Gastrocnemius medialis (tissue), 4 donors: ENCODE measurements at places on chromosomes 3 and 15.

DNA sequence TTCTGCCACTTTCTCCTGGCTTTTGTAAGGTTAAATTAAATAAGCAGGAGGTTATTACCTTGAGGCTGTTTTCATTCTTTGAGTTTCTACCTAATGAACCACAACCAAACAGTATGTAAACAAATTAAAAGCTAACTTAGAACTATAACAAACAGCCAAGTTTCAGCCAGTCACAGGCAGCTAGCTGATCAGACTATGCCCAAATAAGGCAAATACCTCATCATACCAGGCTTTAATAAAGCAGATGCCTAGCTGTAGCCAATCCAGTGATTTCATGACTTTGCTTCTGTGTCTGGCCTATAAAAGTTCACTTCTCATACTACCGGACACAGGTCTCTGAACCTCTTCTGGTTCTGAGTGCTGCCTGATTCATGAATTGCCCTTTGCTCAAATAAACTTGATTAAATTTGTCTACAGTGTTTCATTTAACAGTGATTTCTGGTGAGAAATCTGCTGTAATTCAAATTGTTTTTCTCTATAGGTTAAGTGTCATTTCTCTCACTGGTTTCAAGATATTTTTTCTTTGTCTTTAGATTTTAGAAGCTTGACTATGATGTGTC, 24.2 kb downstream of the SH3GL3 start:
- DNase-seq, result no peak

- no peak for DNase-seq
These were observed 422.2 kb downstream of the GBE1 start for GRCh38 chr3:81339040-81339845.

- DNase-seq, result no peak
These were observed 22.7 kb downstream of the TRA2B start for GRCh38 chr3:185914911-185915629.

DNA sequence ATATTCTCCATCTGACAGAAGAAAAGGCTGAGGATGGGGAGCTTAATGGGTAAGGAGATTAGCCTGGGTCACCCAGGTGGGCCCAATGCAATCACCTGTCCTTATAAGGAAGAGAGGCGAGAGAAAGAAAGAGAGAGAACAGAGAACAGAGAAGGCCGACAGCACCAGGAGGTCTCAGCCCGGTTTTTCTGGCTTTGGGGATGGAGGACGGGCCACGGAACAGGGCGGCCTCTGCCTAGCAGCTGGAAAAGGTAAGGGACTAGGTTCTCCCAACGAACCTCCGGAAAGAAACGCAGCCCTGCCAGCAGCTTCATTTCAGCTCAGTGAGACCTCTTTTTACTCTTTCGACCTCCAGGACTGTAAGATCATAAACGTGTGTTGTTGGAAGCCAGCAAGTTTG, 196.0 kb upstream of the LYSMD4 start:
- DNase-seq, result no peak

GRCh38 chr15:88981244-88982215, 68.4 kb upstream of the MFGE8 start:
- no peak for DNase-seq

DNA sequence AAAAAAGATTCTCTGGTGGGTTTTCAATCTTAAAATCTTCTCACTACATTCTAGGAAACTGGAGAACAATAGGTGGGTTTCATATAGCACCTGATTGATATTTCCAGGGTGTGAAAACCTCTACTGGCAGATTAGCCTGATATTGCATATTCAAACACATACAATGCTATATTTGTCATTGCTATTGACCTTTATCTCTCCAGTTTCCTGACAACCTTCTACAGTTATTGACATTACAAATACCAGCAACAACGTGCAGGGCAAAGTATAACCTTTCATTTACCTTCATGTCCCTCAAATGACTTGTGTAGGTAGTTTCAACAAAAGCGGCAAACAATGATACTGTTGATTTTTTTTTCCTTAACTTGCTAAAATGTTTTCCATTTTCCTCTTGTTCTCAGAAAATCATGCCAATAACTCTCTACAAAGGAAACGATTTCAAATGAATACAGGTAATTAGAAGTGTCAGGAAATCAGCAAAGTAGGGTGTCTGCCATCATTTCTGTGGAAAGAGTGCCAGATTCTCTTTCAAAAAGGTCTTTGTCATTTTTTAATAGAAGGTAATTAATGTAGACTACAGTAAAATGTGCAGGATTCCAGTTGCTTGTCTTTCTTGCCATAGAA, 72.6 kb upstream of the CDIN1 start:
- no peak for DNase-seq

DNA sequence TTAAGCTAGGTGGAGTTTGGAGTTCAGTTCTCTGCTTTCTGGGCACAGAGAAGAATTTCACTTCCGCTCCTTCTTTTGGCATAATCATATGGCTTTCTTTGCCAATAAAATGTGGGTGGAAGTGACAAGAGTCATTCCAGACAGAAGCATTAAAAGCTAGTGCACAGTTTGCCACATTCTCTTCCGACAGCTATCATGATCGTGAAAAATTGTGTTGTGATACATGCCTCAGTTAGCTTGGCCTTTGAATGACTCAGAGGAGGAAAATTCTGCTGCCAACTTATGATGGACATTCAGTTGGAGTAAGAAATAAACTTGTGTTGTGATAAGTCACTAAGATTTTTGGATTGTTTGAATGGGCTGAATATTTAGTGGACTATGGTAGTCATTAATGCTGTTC, 291.7 kb upstream of the SATB1 start:
- no peak for DNase-seq

DNA sequence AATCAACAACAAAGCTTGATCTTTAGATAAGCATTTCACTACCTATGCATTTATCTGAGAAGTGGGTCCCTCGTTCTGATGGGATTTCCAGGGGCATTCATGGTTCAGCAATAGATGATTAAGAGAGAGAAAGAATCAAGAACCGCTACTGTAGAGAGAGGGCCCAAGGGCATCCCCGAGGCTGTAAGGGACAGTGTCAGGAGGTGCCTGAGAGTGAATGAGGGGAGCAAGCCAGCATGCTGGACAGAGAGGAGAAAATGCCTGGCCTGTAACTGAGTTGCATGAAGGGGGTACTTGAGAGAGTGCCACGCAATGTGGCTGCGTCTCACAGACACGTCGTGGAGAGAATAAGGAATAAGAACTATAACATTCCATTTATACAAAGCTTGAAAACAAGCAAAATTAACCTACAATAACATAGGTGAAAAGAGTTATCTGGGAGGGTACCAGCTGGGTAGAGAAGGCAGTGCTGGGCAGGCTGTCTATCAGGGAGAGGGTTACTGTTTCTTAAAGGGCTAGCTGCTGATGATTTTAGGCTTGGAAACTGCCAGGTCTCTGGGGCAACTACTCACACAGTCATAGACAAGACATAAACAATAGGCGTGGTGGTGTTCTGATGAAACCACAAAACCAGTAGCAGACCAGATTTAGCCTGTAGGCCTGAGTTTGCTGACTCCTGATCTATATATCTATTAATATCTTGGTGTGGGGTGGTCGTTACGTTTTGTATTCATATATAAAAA, 374.6 kb upstream of the CFAP20DC start:
- no peak for DNase-seq

DNA sequence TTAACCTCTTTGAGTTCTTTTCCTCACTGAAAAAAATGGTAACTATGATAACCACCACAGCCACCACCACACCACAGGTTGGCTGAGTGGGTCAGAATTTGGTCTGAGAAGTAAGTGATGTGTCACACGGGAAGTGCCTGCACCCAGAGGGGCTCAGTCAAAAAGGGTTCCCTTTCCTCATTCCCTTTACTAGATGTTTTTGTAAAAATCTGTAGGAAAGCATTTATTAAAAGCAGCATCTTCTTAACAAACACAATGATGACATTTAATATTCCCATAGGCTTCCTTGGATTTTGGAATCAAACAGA, 23.2 kb downstream of the CFAP92 start:
- DNase-seq, result no peak

DNA sequence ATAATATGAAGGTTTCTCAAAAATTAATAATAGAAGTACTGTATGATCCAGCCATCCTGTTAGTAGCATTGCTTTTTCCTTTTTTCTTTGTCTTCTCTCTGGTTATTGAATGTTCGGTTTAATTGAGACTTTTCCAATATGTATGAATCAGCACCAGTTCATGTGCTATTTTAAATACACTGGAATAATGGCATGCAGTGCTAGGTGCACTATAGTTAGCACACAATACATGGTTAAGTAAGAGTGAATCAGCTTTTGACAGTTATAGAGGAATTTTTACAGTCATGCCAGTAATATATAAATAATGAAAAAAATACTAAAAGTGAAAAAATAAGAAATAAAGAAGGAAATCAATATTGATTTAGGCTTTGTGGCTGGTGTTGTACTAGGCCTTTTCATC, 113.8 kb upstream of the STRIT1 start:
- no peak for DNase-seq

GRCh38 chr15:67834581-67835296, 5.1 kb downstream of the RNU6-1 start:
- DNase-seq, result no peak

DNA sequence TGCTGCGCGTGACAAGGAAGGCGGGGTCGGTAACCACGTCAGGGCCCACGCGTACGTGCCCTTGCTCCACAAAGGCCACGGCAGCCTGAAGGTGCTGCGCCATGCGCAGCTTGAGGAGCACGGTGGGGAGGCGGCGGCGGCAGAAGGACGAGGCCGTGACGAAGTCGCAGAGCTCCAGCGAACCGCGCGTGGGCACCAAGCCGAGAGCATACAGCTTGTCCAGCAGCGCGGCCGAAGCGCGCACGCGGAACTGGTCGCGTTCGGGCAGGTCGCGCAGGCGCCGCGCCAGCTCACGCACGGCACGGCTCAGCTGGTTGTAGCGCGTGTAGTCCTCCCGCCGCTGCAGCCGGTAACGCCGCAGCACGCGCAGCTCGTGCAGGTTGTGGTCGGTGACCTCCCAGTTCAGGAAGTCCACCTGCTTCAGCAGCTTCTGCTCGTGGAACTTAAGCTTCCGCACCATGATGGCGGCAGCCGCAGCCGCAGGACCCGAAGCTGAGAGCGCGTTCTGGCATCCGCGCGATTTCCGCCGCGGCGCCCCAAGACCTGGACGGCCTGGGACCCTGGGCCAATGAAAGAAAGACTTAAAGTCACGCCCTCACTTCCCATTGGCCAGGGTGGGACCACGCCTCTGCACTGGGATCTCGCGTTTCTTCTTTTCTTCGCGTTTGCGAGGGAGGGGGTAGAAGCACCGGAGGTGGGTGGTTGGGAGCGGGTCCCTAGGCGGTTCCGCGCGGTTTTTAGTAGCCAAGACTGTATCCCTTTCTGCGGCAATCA, at the start of gene IMP3:
IMP3 (minus strand) TSS at position 516 of the 774 bp plus-strand sequence; CDS start at position 460, 56 bp downstream.
- DNase-seq, result peak; percentile 97

DNA sequence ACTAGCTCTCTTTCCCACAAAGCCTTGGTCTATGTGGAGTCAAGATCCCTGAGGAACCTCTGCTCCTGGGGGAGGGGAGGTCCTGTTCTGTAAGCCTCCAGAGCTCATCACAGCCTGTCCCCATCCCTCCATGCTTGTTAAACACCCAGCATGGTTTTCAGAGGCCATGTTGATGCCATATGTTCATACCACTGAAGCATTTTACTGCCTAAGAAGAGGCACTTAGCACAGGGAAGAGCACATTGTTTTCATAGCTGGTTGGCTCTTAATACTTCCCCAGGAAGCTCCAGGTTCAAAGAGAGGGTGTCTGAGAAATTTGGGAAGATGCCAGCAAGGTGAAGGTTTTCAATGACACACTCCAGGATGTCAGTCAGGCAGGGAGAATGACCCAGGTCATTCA, 25.6 kb downstream of the CPNE4 start:
- DNase-seq, result no peak

GRCh38 chr3:36211652-36211999, 168.7 kb upstream of the STAC start:
- no peak for DNase-seq

- DNase-seq, result no peak
These were observed 72.6 kb upstream of the RORA start for GRCh38 chr15:61301701-61302100.

GRCh38 chr3:52280050-52280461, 1.6 kb upstream of the WDR82 start:
- DNase-seq, result no peak

DNA sequence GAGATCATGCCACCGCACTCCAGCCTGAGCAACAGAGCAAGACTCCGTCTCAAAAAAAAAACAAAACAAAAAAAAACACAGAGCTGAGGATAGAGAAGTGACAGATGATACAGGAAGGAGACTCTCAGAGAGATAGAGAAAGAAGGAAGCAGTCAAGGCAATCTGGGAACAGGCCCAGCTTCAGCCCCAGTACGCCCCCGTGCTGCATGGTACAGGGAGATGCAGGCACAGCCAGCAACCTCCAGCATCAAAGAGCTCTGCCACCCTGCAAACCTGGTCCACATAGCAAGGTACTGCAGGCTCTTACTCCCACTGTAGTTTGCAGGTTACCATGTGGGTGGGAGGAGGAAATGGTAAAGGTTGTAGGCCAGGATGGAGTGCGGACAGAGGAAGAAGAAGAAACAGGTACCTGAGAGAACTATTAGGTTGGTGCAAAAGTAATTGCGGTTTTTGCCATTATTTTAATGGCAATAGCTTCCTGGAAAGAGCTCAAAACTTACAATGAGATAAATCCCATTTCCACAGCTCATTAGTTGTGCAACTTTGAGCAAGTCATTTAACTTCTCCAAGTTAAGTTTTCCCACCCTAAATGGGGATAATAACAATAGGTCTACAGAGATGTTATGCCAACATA, 253.0 kb downstream of the ARRDC4 start:
- no peak for DNase-seq

DNA sequence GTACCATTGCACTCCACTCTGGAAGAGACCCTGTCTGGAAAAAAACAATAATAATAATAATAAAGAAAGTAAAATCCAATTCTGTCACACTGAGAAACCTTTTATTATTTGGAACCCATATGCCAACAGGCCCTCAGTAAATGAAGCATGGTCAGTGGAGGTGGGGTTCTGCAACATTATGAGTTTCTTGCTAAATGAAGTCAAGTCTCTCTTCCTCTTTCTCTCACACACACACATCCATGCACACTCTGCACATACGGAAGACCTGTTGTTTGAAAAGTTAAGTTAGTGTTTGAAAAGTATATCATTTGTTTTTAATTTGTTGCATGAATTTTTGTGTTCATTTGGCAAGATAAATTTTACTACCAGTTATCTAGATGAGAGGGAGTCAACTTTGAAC, 27.8 kb downstream of the GAP43 start:
- DNase-seq, result no peak

DNA sequence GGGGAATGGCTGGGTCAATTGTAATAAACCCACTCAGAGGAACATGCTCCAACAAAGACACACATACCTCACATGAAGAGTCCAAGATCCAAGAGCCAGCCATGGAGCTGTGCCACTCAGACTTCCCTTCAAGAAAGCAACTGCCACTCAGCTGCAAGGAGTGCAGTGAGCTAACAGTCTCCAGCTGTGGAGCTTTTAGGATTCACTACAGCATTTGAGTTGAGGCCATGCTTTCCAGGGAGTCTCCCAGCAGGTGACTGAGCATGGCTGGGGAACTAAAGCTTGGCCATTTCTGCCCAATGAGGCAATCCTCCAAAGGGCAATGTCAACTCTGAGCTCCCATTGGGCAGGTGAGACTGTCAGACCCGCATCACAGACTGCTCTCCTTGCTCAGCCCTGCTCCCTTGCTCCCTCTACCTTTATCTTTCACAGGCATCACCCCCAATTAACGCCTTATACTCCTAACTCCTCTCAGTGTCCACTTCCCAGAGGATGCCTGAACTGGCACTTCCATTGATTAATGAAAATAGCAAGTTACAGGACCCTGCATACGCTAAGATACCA, 165.3 kb upstream of the CTNNB1 start:
- DNase-seq, result no peak

- DNase-seq, result no peak
These were observed 347.3 kb downstream of the ZBTB20 start for GRCh38 chr3:114799816-114800215.
